Activated CD4-positive, alpha-beta T cell treated with anti-CD3 and anti-CD28 coated beads for 24 hours (primary cell): ENCODE measurements at places on chromosomes 13 and 19.

DNA sequence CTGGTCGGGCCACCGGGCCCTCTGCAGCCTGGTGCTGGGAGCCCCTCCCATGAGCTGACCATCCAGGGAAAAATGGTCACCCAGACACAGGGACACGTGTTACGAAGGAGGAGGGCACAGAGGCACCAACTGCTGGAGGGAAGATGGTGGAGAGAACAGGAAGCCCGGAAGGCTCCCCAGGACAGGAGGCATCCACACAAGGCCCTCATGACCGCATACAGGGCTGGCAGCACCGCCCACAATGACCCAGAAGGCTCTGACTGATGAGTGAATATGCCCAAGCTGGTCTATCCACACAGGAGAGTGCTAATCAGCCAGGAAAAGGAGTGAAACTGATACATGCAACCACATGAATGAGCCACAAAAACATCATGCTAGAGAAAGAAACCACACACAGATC, 14.0 kb upstream of the TMEM86B start:
- DNase-seq: no peak

DNA sequence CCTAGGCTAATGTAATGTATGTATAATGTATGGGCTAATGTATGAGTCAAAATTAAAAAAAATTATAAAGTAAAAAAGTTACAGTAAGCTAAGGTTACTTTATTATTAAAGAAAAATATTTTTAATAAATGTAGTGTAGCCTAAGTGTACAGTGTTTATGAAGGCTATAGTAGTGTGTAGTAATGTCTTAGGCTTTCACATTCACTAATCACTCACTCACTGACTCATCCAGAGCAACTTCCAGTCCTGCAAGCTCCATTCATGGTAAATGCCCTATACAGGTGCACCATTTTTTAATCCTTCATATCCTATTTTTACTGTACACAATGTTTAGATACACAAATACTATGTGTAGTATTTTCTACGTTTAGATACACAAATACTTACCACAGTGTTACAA, 1.8 kb upstream of the TMEM272 start:
- DNase-seq: no peak

DNA sequence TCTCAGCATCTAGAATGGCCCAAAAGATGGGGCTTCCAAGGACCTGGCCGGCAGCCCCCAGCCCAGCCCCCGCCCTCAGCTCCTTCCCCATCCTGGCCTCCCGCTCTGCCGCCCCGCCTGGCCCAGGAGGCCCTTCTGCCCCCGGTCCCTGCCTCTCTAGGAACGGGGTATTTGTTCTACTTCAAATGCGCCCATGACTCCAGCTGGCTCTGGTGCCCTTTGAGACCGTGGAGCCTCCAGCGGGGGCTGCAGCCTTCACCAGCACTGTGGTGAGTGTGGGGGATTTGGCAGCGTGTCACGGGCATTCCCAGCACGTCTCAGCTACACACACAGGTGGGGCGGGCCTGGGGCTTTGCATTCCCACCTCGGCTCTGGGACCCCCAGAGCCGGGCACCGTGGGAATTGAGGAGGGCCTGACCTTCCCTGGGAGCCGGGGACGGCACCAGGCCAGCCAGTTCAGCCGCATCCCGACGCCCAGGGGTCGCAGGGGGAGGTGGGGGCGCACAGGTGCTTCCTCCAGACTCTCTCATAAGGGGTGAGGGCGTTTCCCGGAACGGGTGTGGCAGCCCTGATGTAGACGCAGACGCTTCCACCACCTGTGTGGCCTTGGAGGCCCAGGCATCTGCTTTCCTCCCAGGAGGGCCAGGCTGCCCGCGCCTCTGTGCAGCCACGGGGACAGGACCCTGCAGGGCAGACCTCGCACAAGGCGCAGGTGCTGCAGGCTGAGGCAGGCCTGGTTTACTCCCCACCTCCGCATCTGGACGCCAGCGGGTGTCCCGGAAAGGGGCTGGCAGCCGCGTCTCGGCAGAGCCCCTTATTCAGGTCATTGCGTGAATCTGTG, 947 bp downstream of the ATP4B start:
- DNase-seq: no peak

GRCh38 chr13:72585254-72585653, 142.2 kb downstream of the MZT1 start:
- no peak for DNase-seq
